ENCODE measurements at places on chromosomes 5 and 9.

DNA sequence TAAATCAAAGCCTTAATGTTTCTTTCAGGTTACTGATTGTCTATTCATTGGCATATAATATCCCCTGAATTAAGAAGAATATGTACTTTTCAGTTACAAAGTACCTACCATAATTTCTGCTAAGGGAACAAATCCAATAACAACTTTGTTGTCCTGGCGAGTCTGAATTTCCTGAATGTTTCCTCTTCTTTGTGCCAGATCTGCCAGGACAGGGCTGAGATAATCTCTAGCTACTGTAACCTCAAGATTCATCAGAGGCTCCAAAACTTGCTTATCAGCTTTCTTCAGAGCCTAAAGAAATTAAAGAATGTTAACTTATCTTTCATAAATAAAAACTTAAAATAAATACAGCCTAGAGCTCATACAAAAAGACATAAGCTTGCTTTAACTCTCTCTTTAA, 37.2 kb downstream of the HEXB start:
- DNase-seq: no peak

DNA sequence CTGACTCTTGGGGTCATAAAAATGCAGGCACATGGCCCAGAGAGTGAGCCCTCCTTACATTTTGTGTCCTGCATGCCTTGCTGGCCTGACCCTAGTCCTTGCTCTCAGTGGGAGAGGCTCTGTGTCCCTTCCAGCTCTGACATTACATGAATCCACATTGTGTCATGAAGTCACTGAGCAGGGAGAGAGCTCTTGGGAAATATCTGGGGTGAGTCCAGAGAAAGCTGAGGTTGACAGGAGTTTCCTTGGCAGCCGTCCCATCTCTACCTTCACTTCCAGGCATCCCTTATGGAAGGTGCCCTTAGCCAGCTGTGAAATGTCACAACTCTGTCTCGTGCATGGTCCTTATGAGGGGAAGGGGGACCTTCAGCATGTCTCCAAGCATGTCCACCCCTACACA, 41.0 kb downstream of the FAT2 start:
- DNase-seq: no peak

DNA sequence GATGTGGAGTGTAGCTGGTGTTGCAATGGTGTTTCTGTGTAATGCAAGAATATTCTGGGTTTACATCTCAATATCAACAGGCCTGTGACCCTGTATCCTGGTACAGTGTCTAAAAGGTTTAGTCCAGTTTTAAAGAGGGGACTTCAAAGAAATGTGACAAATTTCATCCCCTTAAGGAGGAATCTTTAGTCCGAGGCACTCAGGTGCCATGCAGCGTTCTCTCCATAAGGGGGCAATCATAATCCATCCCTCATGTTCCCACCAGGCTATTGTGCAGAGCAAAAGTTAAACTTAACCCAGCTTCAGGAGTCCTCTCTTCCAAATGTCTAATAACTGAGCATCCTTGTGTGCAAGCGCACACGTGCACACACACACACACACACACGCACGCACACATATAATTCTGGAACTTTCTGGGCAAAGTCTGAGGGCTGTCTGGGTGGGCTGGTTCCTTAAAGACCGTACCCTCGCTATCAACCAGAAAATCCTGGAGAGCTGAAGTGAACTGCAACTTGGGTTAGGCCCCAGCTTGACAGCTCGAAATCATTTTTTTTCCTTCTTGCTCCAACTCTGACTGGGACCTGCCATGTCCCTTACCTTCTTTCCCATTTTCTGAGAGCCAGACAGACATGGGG, 46.0 kb downstream of the CRB2 start:
- DNase-seq: peak; percentile 29

- no peak for DNase-seq
Observed at GRCh38 chr5:134878403-134878802, 4.2 kb downstream of the TXNDC15 start.

- DNase-seq: no peak
Observed at GRCh38 chr5:99000876-99001275, 72.1 kb upstream of the CHD1 start.

- DNase-seq: no peak
Observed at GRCh38 chr5:159781626-159782157, 134.6 kb upstream of the ADRA1B start.

DNA sequence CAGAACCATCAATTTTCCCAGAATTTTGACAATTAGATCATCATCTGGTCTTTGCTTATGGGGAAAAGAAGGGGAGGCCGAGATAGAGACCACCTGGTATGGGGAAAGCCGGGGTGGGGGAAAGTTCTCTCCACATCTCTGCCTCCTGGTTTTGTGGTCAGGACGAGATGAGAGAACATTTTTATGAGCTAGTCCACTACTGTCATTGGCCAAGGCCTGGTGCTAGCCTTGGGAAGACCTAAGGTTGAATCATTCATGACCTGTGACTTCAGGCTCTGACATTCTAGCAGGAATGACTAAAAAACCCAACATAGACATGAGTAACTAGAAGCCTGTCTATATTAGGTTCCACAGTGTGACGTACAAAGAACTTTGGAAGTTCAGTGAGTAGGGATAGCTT, 135.2 kb downstream of the PTTG1 start:
- no peak for DNase-seq

- no peak for DNase-seq
Observed at GRCh38 chr9:73118286-73118685, 33.4 kb upstream of the ANXA1 start.

- DNase-seq: peak; percentile 86
Observed at GRCh38 chr5:143404416-143405062, 1.1 kb upstream of the NR3C1 start.

DNA sequence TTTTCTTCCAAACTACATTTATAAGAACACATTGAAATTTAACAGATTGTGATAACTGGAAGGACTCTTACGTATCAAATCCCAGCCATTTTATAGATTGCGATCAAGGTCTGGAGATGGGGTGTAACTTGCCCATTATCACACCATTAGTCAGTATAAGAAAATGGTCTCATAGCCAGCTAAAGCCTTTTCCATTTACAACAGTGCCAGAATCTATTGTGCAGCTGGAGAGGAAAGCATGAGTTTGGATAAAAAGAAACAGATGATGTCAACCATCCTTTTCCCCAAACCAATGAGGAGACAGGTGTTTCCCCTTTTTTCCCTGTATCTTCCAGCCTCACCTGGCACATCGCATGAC, 658.8 kb downstream of the ACTL7B start:
- DNase-seq: no peak

DNA sequence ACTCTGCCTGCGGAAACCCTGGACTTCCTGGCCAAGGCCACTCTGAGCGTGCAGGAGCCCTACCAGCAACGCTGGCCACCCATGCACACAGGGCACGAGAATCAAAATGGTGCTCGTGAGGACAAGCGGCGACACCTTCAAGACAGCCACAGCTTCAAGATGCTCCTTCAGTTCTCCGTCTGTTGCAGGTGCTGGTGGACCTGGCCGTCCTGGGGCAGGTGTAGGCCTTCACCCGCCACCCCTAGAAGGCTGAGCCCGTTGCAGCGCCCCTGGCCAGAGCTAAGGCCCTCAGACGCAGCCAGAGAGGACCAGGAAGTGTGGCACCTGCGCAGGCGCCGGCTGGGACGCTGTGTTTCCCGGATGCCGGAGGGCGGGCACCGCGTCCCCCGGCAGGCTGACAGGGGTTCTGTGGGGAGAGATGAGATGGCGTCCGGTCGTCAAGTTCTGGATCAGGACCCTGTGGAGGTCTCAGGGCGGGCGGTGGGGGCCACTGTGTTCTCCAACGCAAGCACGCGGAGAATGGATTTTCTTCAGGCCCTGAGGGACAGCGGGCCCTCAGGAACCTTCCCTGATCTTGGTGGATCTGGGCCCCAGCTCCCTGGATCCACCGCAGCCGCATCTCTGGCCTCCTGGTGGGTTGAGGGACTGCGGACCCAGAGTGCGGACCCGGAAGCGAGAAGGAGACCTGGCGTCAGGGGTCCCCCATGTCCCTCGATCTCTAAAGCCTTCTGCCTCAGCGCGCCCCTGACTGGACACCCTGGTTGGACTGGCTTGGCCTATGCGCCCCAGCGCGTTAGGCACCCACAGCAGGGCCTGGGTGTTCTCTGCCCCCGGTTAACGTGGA, 1770.8 kb upstream of the CDH9 start:
- no peak for DNase-seq

DNA sequence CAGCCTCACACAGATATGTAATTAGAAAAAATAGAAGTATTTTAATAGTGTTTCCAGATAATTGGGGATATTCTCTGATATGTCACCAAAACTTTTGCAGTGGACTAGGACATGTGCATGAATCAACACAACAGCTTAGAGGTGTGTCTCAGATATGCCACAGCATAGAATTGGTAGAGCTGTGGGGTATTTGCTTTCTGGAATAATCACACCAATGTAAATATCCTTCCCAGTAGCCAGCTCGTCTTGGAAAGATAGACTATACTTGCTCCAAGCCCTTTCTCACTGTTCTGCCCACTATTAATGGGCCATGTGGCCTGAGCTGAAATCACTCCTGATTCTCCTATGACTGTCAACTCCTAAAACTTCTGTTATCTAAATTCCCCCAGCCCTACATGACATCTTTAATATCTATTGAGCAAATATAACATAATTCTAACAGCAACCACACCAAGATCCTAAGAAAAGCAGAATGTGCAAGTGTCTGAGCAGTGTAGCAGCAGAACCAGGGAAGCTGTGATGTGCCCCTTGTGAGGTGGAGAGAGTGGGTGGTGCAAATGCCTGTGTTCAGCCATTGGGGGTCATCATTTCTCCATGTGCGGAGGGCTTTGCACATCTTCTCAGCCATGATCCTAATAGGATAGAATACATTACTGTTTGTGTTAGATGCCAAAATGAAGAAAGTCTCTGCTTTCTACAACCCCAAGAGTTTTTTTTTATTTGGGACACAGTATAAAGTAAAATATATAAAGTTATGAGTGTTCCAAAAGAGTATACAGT, 65.0 kb downstream of the MELK start:
- no peak for DNase-seq

DNA sequence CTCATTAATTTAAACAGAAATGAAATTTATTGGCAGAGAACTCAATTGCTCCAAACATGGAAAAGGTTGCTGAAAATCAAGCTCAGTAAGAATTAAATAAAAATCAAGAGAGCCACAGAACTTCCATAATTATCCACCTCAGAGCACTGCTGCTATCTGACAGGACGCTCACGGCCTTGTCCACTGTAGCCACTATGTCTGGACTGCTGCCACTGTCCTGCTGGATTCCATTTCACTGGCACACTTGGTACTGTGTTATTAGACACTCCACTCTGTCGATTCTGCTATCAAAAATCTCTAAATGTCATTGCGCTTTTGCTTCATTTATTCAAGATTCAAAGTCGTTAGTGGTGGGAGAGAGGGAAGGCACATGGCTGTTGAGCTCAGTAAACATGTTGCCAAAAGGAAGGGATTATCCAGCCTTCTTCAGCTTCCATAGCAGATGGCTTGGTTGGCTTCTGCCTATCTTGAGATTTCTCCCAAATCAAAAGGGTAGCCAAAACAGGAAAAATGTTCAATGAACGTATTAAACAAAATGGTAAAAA, 815.0 kb downstream of the CDH18 start:
- no peak for DNase-seq

DNA sequence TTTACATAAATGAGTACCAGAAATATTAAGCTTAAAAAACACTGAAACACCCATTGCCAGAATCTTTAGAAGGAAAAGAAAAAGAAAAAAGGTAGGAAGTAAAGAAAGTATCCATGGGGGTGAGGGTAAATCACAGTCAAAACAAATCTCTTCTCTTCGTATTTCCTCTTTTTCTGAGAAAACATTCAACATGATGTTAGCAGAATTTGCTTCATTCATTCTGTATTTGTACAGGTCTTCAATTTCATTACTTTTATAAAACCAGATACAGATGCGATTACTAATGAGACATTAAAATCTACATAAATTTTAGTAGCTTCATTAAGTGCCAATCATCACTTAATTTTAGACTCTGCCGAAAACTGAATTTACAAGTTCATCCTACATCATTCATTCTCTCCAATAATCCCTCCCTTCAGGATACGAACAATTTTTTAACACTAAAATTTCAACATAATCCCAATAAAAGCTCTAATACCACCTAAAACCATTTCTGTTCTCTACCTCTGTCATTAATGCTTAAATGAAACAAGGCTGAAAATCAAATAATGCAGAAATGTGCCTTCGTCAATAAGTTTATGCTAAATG, 7.0 kb downstream of the NR3C1 start:
- no peak for DNase-seq

DNA sequence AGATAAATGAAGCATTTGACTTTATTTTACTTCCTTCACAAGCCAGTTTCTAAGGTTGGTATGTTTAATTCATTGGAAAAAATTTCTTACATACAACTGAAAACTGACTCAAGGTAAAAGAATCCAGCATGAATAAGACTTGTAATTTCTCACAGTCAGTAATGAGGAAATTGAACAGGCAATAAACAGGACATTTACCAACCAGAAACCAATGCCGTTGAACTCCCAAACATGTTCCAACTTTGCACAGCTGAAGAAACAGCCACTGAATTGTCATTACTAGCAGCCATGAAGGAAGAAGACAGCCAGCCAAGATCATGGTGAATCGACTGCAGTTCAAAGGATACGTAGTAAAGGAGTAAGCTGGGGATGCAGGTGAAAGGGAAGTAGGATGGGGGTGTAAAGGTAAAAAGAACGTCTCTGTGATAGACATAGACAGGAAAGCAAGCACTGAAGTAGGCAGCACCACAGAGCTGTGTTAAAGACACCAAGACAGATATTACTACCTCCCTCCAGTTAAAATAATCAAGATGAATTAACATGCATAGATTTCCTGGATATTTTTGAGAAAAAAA, 21.3 kb upstream of the SLC12A2 start:
- DNase-seq: no peak

DNA sequence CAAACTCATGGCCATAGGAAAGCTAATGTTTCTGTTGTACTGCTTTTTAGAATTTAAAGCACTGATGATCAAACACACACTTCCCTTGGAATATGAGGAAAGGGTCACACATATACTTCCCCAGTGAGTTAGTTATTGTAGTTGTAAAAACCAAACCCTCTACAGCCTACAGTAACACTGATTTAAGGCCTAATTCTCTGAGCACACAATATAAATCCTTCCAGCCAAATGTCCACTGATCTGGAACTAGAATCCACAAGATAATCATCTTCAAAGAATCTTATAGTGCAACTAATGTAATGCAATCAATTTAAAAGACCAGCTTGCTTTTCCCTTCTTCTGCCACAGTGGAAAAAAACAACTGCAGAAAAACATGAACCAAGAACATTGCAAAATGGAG, 219.3 kb downstream of the CAAP1 start:
- DNase-seq: no peak

GRCh38 chr9:117480253-117480652, 65.4 kb upstream of the ASTN2 start:
- no peak for DNase-seq

GRCh38 chr5:127684726-127685467, 18.3 kb upstream of the CCDC192 start:
- DNase-seq: no peak

- DNase-seq: no peak
Observed at GRCh38 chr9:126829035-126829434, 24.2 kb downstream of the ZBTB43 start.

DNA sequence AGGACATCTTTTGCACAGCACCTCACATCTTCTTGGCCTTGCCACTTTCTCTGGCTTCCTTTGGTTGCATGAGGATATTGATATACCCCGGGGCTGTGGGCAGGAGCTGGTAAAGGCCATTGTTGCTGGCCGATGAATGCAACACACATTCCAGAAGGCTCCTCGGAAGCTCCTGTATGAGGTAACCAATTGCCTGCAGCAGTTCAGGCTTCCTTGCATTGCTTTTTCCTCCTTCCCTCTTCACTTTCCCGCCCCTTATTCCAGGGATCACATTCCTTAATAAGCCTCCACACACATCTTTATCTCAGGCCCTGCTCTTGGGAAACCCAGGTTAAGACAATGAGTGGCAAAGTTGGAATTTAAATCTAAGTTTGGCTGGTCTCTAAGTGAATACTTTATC, 505.4 kb upstream of the CLINT1 start:
- DNase-seq: no peak

All from left ventricle myocardium superior (tissue), 1 donor.